T-helper 1 cell treated with Interleukin-12 subunit alpha and Interleukin-12 subunit beta and Interleukin-4 antibody, amounts not matched to agents 30 ng/mL and 1 ng/mL, for 36 hours (primary cell): ENCODE measurements at places on chromosomes 7 and 10. TPM values are rescaled to one million over a fixed set of nuclear protein-coding genes. Genes with fewer than 3 reads are reported as not detected.

Gene NOS3
- 10.5 and 12.1 TPM in 2 replicates for total RNA-seq

Gene PLA2G12B
- total RNA-seq: not detected in 2 replicates

Gene OR6V1
- not detected in 2 replicates for total RNA-seq

Gene SPDYE1
- 0.12 TPM in 1 of 2 replicates, not detected in the other for total RNA-seq

Gene NRCAM
- 0.12 TPM in 1 of 2 replicates, not detected in the other for total RNA-seq

Gene CC2D2B
- 0.76 and 1.6 TPM in 2 replicates for total RNA-seq

Gene RTKN2
- 7.2 and 7.8 TPM in 2 replicates for total RNA-seq

Gene COL1A2
- total RNA-seq: 3.9 and 4.6 TPM in 2 replicates

Gene DLX5
- not detected in 2 replicates for total RNA-seq
